Placental pericyte (primary cell): ENCODE measurements at places on chromosomes 16 and 17. TPM values are rescaled to one million over a fixed set of nuclear protein-coding genes. Genes with fewer than 3 reads are reported as not detected.

The PARD6A gene
- 1.3 and 1.5 TPM in 2 replicates for total RNA-seq

The ACSM2A gene
- total RNA-seq = not detected in 2 replicates

The CLEC18B gene
- total RNA-seq = not detected in 2 replicates

The UNKL gene
- 8.2 and 9.4 TPM in 2 replicates for total RNA-seq

The MYH2 gene
- total RNA-seq = not detected in 2 replicates

The YWHAE gene
- 613 and 797 TPM in 2 replicates for total RNA-seq

The NOL3 gene
- 13.6 and 15.6 TPM in 2 replicates for total RNA-seq

The SGCA gene
- 2.0 and 5.5 TPM in 2 replicates for total RNA-seq

The WSB1 gene
- total RNA-seq = 105 and 198 TPM in 2 replicates

The PLA2G10 gene
- total RNA-seq = not detected in 2 replicates

The PKD1 gene
- total RNA-seq = 159 and 223 TPM in 2 replicates

The WDR59 gene
- 18.6 and 28.0 TPM in 2 replicates for total RNA-seq
